ENCODE measurements at places on chromosomes 6 and 20.

DNA sequence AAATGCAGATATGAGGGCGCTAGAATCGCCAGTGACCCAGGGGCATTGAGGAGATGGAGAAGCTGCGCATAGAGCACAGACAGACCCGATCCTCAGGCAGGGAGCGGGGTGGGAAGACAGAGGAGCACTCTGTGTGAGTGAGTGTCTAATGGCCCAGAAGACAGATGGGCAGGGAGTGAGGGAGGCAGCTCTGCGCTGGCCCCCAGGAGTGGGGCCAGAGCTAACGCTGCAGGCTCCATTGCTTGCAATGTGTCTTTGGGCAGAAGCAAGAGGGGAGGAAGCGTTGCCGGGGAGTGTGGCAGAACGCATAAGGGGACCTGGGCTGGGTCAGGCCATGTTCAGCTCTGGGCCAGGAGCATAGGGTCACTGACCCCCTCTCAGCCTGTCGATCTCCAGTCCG lies 207.0 kb downstream of the TBXT start:
- DNase-seq: no peak

- no peak for DNase-seq
Measured at GRCh38 chr6:105545228-105545920, 142.5 kb upstream of the PREP start.

DNA sequence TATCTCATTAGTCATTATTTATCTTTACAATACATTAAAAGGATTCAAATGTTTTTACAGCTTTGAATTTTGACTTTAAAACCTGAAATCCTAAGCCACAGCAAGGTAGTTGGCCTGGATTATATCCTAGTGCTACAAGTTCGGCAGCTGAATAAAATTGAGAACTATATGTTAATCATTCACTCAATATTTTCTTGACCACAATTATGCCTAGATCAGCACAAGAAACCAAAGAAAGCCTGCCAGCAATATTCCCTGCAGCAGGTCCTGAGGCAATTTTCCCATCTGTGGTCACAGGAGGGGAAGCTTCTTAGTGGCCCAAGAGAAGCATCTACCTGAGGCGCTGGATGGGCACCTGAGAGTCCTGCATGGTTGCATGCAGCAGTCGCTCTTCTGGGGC lies 183.5 kb downstream of the GMDS start:
- DNase-seq: no peak

DNA sequence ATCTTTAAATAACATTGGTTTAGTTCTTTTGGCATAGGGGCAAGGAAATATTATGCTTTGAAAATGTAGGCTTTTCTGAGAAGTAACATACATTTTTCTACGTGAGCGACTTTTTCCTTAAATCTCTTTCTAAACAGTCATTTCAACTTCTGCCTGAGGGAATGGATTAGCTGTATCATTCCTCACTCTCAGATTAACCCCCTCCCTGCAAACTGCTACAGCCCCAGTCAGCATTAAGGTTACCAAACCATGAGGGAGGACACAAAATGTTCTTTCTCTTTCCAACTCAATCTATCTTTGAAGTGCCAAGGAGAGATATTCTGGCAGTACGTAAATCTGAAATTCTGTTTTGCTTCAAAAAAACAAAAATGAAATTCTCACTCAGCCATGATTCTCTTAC lies 231.3 kb upstream of the FLRT3 start:
- no peak for DNase-seq

GRCh38 chr20:37598575-37599342 lies 71.1 kb upstream of the BLCAP start:
- DNase-seq: no peak

DNA sequence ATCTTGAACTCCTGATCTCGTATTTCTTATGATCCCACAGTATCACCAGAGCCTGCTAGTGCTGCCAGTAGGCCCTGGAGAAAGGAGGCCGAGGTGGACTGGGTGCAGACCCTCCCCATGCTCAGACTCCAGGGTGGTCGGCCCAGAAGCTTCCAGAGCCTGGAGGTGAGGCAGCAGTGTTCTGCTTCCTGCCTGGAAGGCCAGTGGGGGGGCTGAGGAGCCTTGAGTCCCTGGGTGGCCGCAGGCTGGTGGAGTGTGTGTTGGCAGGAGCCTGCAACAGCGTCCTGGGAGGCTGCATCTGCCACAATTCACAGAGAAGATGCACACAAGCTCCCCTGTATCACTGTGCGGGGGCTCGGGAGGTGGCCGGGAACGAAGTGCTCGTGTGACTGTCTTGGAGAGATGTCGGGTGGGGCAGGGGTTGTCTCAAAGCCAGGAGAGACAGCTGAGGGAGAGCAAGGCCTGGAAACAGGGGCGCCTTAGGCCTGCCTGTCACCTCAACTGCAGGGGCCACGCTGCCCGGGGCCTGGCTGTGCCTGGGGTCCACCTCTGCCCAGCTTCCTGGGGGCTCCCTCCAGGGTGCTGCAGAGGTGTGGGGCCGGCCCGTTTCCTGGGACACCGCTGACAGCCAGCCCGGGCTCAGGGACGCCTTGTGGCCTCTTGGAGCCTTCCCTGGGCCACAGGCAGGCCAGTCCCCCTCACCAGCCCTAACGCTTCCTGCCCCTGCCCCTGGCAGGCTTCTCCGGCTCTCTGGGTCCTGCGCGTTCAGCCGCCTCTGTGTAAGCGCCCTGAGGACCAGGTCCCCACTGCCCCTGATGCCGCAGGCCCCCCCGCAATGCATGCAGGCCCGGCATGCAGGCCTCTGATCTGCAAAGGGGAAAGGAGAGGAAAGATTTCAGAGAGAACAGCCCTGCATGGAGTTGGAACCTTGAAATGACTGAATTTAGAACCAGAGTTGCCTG lies 24.2 kb upstream of the MAS1 start:
- no peak for DNase-seq

- no peak for DNase-seq
Measured at GRCh38 chr6:151322570-151322969, 68.8 kb downstream of the ZBTB2 start.

GRCh38 chr6:86581833-86582232 lies 355.5 kb upstream of the HTR1E start:
- DNase-seq: no peak

- DNase-seq: no peak
Measured at GRCh38 chr6:6986344-6986743, 121.4 kb upstream of the RREB1 start.

DNA sequence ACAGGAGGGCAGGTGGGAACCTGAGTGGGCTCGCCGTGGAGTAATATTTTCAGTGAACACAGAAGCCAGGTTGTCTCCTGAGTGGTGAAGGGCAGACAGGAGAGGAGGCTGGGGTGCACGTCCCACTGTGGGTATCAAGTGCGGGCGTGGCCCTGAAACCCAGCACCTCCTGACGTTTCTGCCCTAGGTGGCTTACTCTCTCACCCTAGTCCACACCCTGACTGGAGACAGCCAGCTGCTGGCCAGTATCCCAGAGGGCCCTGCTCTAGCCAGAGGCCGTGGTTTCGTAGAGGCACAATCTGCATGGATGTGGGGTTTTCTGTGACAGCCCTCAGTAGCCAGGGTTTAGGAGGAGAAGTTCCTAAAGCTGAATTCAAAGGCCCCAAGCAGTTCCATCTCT lies 86.7 kb downstream of the TRERF1 start:
- no peak for DNase-seq

- DNase-seq: peak; percentile 48
Measured at GRCh38 chr6:340991-341827, 48.9 kb downstream of the DUSP22 start.

DNA sequence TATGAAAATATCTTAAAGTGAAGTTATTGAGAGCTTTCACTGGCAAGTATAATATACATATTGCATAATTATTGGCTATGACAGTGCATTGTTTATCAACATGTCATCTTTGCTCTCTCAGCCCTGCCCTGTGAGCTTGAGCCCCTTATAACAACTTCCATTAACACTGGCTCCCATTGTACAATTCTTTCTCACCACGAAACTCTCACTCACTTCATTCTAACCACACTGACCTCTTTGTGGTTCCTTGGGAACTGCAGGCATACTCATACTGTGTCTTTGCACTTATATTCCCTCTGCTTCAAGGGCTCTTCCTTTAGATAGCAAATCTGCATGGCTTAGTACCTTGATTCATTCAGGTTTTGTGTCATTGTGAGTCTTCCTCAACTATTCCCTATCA lies 411.8 kb downstream of the CDKAL1 start:
- no peak for DNase-seq

DNA sequence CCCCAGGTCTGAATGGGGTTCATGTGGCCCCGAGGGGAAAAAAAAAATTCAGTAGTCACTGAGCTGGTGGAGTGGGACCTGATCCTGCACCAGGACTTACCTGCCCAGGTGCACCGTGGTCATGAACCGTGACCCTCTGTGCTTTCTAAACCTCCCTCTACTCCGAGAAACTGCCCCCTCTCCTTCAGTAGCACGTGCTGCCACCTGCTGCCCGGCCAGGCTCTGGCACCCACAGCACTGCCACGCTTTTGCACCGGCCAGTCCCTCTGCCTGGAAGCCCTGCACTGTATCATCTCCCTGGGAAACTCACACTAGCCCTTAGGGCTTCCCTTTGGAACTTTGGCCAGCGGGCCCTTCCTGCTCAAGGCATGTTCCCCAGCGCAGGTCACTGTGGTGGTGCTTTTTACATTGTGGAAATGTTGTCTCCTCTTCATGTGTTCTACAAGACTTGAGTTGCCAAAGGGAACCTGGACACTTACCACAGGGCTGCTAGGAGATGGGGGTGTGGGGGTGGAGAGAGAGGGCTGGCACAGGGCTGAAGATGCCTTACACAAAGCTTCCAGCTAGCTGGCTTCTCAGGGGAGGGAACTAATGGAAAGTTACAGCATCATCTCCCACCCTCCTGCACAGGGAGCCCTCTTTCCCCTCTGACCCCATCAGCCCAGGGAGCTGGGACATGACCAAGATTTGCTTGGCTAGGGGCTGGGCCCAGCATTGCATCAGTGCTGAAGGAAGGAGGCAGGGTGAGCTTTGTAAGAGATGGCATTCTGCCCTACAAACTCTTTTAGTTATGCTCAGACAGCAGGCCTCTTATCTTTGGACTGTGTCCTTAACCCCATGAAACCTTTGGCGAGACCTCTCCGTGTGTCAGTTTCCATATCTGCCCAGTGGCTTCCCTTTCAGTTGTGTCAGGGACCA lies 2.5 kb upstream of the PTPRT start:
- DNase-seq: no peak

GRCh38 chr6:81797591-81797990 lies 45.1 kb upstream of the TENT5A start:
- no peak for DNase-seq

DNA sequence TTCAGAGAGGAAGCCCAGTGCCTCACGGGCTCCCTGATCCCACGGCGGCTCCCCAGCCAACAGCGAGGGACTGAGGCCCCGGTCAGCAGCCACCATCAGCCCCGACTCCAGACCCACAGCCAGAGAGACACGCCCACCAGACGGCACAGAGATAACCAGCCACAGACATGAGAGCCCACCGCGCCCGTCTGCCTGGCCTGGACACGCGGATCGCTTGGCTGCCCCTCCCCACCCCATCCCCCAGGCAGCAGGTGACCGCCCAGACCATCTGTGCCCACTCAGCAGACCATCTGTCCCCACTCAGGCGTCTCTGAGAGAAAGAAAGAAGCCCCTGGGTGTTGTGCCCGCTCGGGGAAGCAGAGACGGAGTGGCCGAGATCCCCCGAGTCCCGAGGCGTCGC lies 55.5 kb upstream of the CHRNA4 start:
- DNase-seq: no peak

DNA sequence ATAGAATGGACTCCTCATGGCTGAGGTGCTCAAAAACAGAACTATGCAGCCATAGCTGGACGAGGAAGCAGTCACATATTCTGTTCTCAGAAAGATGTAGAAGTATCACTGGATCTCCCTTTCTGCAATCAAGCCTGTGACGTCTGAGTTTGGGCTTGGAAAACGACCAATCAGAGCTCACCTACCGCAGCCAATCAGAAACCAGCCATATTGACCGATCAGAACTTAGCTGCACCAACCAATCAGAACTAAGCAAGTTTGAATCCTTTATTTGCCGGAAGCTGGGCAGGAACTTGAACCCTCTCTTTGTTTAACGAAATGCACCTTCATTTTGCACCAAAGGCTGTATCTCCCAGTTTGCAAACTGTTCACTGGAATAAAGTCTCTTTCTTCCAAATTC lies 21.8 kb upstream of the RAB23 start:
- DNase-seq: no peak

DNA sequence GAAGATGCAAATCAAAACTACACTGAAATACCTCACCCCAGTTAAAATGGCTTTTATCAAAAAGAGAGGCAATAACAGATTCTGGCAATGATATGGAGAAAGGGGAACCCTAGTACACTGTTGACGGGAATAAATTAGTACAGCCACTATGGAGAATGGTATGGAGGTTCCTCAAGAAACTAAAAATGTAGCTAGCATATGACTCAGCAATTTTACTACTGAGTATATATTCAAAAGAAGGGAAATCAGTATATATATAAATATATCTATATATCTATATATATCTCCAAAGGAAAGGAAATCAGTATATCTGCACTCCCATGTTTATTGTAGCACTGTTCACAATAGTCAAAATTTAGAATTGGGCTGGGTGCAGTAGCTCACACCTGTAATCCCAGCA lies 113.9 kb downstream of the KLHL32 start:
- DNase-seq: no peak

- DNase-seq: no peak
Measured at GRCh38 chr6:49257549-49257948, 205.5 kb downstream of the MMUT start.

- no peak for DNase-seq
Measured at GRCh38 chr6:70684794-70685493, 17.3 kb downstream of the SMAP1 start.

- DNase-seq: no peak
Measured at GRCh38 chr6:93675856-93676417, 256.6 kb upstream of the EPHA7 start.

GRCh38 chr20:42379385-42379784 lies 761.2 kb upstream of the CHD6 start:
- DNase-seq: no peak

DNA sequence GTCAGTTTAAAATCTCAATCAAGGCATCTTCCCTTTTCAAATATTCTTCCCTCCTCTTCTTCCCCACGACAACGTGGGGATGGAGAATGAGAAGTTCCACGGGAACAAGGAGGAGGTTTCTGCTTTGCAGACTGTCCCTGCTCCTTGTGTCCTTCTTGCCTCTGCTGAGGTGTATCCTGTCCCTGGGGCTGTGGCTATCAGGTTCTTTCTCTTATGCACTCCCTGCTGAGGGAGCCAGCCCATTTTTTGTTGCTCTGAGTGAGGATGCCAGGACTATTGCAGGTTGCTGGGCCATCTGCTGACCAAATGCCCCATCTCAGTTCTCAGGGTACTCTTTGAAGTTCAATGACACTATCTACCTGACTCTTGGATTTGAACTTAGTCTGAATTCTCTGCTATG lies 533.6 kb downstream of the RNF144B start:
- no peak for DNase-seq
